8988T (cell line): ENCODE measurements at places on chromosomes 4 and X.

GRCh38 chrX:10482261-10482660 is 138.1 kb downstream of the MID1 start:
- DNase-seq, result no peak

DNA sequence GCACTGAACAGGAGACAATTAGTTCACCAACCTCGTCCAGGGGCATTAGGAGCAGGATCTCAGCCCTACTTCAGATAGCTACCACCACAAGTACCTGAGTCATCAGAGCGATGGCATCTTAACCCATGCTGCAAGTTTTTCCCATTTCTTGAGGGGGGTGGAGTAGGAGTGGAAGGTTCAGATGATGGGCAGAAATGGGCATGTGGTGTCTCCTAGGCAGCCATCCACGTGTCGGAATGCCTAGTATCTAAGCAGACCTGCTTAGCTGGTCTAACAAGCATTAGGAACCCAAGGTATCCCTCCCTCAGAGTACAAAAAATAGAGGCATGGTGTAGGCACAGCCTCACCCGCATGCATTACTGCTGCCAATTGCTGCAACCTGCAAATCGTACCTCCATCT is 159.1 kb upstream of the DGKK start:
- no peak for DNase-seq

- DNase-seq, result no peak
These were observed 24.4 kb downstream of the CFAP99 start for GRCh38 chr4:2443061-2443730.

- DNase-seq, result peak; percentile 4
These were observed 183.2 kb downstream of the FBXW7 start for GRCh38 chr4:152352622-152353116.

DNA sequence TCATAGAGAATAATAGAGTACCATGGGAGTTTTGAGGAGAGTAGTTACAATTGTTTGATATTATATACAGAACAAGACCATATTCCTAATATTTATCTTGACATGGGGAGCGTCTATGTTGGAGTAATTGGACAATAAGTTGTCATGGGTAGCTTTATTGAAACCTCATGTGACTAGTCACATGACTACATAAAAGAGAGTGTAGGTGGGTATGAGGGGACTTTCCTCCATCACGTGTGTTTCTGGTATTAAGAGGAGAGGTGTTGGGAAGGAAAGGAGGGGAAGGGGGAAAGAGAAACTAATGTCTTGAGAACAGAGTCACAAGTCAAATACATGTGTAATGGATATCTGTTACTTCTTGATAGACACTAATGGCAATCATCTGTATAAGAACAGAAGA is 33.1 kb downstream of the PDLIM5 start:
- DNase-seq, result no peak

DNA sequence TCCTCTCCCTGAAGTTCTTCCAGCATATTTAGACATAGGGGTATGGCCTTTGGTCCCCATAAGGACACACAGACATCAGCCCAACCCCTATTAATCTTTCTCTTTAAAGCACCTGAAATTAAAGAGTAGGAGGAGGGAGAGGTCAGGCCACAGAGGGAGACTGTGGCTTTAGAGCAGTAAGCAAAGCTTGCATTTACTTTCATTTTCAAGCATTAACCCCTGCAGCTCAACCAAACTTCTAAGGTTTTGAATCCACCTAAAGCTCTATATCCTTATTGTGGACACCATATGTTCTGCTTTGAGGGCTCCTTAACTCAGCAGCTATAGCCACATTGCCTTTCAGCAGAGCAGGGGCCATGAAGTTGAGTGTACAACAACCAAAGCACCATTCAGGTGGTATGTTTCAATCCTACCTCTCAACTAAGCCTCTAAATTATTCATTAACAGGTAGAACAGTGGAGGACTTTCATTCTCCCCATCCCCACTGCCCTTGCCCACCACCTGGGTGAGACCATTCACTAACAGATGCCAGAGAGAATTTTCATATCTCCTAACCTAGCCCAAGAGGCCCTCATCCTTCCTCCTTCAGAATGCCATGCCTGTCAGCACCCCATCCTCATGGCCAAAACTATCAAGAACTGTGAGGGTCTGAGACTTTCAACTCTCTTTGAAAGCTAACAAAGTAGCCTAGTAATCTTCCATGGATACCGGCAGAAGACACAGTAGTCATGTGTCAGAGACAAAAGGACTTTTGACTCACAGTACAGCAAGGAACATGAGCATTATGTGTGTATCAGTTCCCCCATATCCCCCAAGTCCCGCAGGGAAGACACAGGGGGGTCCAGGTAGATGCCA is 20.8 kb downstream of the LIN54 start:
- DNase-seq, result no peak

- DNase-seq, result no peak
These were observed 17.1 kb upstream of the CT47C1 start for GRCh38 chrX:119055687-119056086.

DNA sequence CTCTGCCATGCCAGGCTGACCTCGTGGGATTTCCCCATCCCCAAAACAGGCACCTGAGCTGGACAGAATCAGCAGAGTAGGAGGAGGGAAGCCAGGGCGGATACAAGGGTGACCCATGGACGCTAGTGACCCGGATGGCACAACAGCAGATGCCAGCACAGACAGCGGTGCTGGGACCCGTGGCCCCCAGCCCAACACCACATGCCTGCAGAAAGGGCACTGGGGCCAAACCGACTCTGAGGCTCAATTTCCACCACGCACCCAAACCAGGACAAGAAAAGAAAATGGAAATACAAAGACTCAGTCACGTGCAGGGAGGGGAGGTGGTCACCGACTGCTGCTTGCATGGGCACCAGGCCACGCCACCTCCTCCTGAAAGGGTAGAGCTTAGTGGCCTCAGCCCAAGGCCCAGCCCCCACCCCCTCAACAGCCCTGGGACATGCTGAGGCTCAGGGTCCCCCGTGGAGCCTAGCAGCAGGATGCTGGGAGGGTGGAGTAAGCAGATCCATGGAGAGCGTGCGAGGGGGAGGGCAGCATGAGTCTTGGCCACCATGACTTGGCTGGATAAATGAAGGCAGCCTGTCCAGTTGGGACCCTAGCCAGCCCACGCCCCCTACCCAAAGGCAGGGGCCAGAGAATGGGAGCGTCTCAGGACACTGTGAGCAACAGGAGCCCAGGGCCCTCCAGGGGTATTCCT is 47.7 kb downstream of the C4orf50 start:
- no peak for DNase-seq

DNA sequence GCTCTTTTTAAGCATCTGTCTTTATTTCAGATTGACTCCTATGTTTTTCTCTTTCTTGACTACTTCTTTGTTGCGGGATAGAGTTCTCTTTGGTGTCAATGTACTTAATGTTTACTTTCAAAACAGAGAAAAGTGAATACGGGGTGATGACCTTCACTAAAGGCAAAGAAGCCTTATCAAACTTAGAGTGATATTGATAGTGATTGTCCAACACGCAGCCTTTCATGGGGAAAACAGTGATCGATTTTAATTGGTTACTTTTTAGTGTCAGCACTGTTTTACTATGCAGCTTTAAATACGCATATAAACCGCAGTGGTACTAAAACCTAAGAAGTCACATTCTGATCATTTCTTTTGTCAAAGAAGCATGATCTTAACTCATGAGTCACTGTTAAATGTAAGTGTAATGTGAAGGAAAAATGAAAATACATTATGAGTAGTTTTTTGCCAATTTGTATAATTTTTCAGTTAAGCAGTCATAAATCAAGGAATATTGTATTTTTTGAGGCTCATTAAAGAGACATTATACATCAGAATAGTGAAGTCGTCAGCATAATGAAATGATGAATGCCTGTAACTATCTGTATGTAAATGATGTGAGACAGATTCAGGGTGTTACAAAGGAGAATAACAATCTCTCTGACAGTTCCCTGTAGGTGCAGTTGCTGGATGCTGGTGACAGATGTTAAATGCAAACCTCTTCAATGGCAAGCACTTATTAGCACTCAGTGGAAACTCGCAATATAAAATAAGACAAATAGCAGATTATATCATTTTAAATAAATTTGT is 2082.8 kb upstream of the TENM3 start:
- no peak for DNase-seq

- DNase-seq, result no peak
These were observed 35.9 kb upstream of the CXCL8 start for GRCh38 chr4:73704314-73705055.

- no peak for DNase-seq
These were observed 229.9 kb downstream of the SOX3 start for GRCh38 chrX:140274811-140275525.

DNA sequence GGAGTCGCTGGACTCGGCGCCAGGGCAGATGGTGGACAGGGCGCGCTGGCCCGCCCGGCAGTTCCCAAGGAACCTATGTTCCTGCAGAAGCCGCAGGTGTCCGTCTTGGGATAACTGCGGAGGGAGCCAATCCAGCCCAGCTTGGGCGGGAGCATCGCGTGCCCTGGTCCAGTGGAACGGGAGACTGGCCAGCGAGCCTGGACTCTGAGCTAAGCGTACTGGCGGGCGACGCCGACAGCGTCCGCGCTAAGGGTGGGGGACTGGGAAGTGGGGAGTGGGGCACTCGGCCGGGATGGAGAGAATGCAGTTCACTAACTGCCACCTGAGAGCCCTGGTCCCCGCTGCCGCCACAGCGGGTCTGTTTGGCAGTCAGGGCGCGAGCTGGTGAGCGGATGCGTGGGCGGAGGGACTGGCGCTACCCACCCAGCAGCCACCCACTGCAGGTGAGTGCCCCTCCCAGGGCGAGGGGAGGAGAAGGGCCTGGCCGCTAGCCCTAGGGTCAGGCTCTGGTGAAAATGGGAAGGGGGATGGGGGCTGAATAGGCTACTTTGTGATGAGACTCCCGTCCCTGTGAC is 1.3 kb upstream of the MAMLD1 start:
- DNase-seq, result no peak

DNA sequence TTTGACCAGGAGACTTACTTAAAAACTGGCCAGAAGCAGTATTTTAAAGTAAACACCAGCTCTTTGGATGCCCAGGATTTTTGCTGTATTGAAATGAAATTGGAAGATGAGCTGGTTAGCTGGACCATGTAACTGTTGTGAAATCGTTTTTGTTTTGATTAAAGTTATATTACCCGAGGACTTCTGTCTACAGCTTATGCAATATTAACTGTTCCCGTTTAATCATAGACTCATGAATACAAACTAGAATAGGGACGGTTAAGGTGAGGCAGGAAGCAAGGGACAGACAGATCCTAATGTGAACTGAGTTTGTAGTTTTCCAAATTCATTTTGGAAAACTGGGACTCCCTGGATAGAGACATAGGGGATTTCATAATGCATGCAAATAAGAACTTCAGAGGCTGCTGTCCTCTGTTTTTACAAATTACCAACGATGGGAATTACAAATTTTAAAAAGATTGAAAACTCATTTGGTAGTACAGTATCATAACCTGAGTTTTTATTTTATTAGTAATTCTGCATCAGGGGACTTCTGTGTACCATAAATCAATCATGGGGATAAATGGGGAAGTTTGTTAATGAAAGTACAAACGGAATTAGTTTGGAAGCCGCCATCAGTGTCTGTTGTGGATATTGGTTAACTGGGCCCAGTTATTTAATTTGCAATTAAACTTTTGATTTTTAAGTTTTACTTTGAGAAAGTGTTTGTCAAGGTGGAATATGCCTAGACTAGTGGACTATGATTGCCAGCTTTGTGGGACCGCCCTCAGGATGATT is 304.4 kb downstream of the AFF2 start:
- no peak for DNase-seq

- no peak for DNase-seq
These were observed 31.2 kb upstream of the LRPAP1 start for GRCh38 chr4:3563403-3563802.

- DNase-seq, result no peak
These were observed 25.3 kb upstream of the HERC6 start for GRCh38 chr4:88353324-88353723.

DNA sequence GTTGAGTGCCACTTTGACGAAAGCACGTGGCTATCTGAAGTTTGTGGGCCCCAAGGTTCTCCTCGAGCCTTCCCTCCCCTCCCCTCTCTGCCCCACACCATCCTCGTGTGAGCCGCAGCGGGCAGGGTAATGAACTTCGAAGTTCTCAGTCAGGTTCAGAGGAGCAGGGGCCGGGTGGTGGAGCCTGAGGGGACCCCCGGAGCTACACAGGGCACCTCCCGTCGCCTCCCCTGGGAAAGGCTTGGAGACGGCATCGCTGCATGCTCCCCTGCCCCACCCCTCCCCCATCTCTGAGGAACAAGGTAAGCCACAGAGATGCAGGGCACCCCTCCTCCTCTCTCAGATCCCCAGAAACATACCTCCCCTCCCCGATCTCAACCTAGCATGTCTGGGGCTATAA is 2.8 kb upstream of the NKX1-1 start:
- DNase-seq, result no peak

DNA sequence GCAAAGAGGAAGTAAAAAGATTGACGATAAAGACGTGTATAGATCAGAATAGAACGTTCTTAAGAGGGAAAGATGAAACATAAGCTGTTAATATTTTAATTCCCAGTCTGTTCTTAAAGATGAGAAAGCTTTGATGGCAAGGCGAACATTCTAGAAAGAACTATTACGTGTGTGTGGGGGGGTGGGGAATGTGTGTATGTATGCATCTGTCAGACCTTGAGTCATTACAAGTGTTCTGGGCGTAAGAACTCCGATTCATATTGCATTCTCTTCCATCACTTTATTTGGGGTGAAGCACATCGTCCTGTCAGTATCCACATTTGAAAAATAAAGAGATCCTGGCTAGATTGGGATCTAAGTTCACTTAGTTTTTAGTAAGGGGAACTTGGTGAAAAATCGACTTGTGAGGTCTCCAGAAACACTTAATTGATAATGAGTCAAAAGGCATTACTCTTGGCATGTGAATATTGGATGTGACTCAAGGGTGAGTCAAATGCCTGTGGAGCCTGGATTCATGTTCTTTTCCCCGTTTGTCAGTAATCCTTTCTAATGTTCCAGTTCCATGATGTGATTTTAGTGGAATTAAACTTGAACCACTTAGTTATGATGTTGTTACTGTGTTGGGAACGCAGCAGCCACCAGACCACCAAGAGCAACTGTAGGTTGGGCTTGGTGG is 3.1 kb downstream of the SMS start:
- DNase-seq, result peak; percentile 51

- no peak for DNase-seq
These were observed 1649.8 kb upstream of the PCDH10 start for GRCh38 chr4:131499141-131499873.

DNA sequence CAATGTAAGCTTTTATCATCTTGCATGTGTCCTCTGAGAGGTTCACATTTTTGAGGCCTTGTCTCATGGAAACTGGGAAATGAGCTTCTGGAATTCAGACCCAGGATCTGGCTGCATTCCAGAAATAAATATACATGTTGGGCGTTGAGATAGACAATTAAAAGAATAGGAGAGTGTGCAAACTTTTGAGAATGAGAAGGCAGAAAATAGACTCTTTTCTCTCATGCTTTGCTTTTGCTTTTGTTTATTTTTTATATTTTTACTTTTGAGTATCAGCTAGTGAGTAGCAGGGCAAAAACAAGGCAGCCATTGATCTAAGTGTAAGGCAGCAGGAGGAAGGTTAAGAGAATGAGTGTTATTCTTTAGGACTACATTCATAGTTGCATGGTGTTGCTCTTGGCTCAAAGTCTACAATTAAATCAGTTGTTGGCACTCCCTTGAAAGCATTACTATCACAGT is 12.4 kb downstream of the SHROOM3 start:
- no peak for DNase-seq
